ENCODE measurements at places on chromosomes 5 and 9. TPM values are rescaled to one million over a fixed set of nuclear protein-coding genes. Genes with fewer than 3 reads are reported as not detected.

KIF4B gene
- total RNA-seq, result 0.15 TPM

TMEM215 gene
- total RNA-seq, result not detected

TMOD1 gene
- under 0.01 TPM for total RNA-seq

FBXW2 gene
- total RNA-seq, result 36.4 TPM

C9orf50 gene
- 0.44 TPM for total RNA-seq

PCDHA4 gene
- total RNA-seq, result 0.29 TPM

GRK6 gene
- 17.3 TPM for total RNA-seq

PCDHB16 gene
- 0.15 TPM for total RNA-seq

PCDHB6 gene
- not detected for total RNA-seq

NEURL1B gene
- total RNA-seq, result 2.6 TPM

PCDHA2 gene
- 0.17 TPM for total RNA-seq

CSF1R gene
- under 0.01 TPM for total RNA-seq

PAPPA gene
- 8.7 TPM for total RNA-seq

SEMA6A gene
- 0.66 TPM for total RNA-seq

GFPT2 gene
- total RNA-seq, result 44.7 TPM

SLC36A2 gene
- not detected for total RNA-seq

CNTNAP3 gene
- 0.15 TPM for total RNA-seq

SH3GLB2 gene
- total RNA-seq, result 63.9 TPM

SELENOP gene
- total RNA-seq, result 703 TPM

NMUR2 gene
- total RNA-seq, result not detected

STK32A gene
- 0.44 TPM for total RNA-seq

FYB1 gene
- under 0.01 TPM for total RNA-seq

KLF4 gene
- 60.2 TPM for total RNA-seq

HSPB3 gene
- 0.33 TPM for total RNA-seq

UBE2QL1 gene
- total RNA-seq, result not detected

CTXN3 gene
- total RNA-seq, result not detected

C9 gene
- total RNA-seq, result not detected

TMEM252 gene
- total RNA-seq, result not detected

AMBP gene
- total RNA-seq, result 0.17 TPM

LHX3 gene
- under 0.01 TPM for total RNA-seq

PDE6A gene
- not detected for total RNA-seq

GNAQ gene
- total RNA-seq, result 32.3 TPM

DBH gene
- total RNA-seq, result not detected

PCDHB3 gene
- 0.29 TPM for total RNA-seq
